ENCODE measurements at places on chromosomes 1 and 21.

DNA sequence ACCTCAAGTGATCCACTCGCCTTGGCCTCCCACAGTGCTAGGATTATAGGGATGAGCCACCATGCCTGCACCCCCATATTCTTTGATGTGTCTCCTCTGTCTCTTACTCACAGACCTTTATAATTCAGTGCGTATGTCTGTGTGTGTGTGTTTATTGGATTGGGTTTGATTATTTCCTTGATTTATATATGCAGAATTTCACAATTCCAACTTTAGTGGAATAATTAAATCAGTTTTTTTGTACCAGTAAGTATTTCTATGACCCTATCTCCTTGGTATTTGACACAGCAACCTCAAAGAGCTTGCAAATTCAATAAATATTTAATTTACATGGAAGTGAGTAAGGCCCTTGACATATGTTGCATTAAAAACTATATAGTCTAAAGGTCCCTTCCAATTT is 333.9 kb upstream of the ADAMTS5 start:
- DNase-seq: no peak

GRCh38 chr1:107964336-107965109 is 457 bp downstream of the VAV3 start:
- no peak for DNase-seq

DNA sequence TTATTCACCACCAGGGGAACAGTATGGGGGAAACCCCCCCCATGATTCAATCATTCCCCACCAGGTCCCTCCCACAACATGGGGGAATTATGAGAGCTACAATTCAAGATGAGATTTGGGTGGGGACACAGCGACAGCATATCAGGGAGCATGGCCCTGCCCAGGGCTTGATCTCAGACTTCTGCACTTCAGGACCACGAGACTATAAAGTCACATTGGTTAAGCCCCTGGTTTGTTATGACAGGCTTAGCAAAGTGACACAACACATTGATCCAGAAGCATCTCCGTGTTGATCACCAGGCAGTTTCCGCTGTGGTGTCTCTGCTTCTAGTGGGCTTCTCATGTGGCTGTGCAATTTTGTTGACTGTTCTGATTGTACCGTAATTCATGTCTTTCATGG is 312.7 kb upstream of the C1orf174 start:
- no peak for DNase-seq

DNA sequence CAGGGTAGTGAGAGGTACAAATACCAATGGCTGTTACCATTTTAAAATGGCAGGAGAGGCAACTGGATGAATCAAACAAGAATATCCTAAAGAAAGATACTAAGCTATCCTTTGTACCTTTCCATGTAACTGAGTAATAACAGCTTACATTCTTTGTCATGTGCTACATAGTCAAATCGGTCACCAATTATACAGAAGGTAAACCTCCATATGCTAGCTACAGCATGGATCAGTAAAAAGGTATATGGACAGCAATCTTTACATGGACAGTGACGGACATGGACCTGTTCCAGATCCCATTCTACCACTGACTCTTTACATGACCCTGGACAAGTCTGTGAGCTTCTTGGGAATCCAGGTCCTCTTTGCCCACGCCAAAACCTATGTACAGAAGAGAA is 13.4 kb upstream of the MRPL9 start:
- no peak for DNase-seq

GRCh38 chr21:28561772-28562171 is 430.9 kb downstream of the LTN1 start:
- DNase-seq: no peak

- DNase-seq: no peak
Observed at GRCh38 chr1:53580009-53580400, 120.8 kb downstream of the DMRTB1 start.

- DNase-seq: no peak
Observed at GRCh38 chr1:22380024-22380785, 71.4 kb upstream of the ZBTB40 start.

DNA sequence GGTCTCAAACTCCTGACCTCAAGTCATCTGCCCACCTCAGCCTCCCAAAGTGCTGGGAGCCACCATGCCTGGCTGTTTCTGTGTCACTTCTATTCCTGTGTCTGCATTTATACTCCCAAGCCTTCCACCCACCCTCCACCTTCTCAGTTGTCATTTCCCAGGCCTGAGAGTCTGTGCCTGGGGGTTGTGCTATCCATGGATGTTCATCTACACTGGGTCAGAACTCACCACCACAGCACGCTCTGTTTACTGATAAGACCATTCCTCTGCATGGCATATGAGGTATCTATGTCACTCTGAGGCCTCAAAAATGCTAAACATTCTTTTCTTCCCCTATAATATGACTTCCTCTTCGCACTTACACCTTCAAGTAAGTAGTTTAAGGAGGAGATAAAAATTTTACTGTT is 6.1 kb downstream of the NENF start:
- DNase-seq: no peak

DNA sequence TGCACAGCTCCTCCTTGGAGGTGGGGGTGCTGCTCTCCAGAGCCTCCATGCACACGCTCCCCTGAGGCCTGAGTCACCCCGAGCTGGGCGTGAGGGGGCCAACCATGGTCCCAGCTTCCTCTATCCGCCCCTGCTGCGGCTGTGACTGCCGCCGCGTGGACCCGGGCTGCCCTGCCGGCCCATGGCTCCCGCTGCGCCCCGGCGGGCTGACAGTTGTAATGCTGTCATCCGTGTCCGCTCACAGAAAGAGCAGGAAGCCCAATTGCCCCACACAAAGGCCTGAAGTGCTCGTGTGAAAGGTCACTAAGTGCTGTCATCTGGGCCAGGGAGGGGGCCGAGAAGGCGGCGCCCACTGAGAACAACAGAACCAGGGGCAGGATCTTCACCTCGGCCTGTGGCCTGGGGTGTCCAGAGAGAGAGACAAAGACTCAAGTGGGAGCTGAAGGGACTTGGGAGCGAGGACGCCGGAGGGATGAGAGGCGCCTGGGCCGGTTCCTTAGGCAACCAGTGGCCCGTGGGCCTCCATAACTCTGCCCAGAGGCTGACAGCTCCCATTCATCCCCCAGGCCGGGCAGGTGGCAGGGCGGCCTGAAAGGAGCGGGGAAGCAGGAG is 31.5 kb downstream of the OLIG1 start:
- no peak for DNase-seq

- no peak for DNase-seq
Observed at GRCh38 chr1:43613075-43613942, 36.6 kb upstream of the KDM4A start.
